ENCODE measurements at places on chromosomes 7 and 10. TPM values are rescaled to one million over a fixed set of nuclear protein-coding genes. Genes with fewer than 3 reads are reported as not detected.
A peak's percentile ranks its signal among the peaks of the same experiment; 100 is the strongest.

- DNase-seq = no peak
Measured at GRCh38 chr7:105399043-105399725, 10.5 kb upstream of the SRPK2 start.

ZNF853 gene
- 15.7 TPM for polyA plus RNA-seq

GRCh38 chr7:142813226-142813625 lies 41.6 kb upstream of the EPHB6 start:
- no peak for DNase-seq

- no peak for DNase-seq
Measured at GRCh38 chr10:79026806-79027146, 42.0 kb upstream of the ZMIZ1 start.

- no peak for DNase-seq
Measured at GRCh38 chr7:95104739-95105138, 197.3 kb downstream of the PPP1R9A start.

LOXL4 gene
- 4.9 TPM for polyA plus RNA-seq

GRCh38 chr10:17599089-17599488 lies 18.1 kb downstream of the HACD1 start:
- DNase-seq = no peak

GRCh38 chr7:78073609-78074382 lies 275.2 kb downstream of the PHTF2 start:
- DNase-seq = no peak

- DNase-seq = no peak
Measured at GRCh38 chr10:79411546-79412495, 33.6 kb downstream of the ZCCHC24 start.

DNA sequence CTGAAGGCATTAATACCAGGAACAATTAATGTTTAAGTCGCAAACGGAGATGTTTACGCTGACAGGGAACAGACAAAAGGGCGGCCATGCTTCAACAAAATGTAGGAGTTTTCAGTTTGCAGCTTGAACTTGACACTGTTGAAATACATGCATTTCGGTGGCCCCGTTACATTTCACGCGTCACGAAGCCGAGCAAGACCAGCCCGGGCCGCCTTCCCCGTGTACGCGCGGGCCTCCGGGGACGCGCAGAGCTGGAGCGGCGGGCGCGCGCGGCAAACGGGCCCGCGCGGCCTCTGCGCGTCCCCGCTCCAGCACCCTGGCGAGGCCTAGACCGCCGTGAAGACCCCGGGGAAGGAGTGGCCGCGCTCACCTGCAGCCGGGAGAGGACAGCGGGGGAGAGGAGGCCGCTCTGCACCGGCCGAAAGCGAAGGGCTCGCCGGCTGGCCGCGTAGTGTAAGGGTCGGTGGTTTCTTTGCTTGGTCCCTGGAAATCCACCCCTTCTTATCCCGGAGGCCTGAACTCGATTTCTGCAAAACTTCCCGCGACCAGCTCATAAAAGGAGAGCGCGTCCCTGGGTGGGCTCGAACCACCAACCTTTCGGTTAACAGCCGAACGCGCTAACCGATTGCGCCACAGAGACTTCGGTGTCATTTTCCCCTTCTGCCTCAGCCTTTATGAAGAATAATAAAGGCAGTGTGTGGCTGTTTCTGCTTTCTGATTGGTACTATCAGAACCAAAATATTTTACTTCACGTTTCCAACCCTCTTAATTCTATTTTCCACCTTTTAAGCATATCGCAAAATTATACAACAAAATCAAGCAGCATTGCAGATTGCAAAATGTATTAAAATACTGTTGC lies 11.4 kb upstream of the EBLN1 start:
- DNase-seq = peak; percentile 86

All from left renal cortex interstitium (tissue), 4 donors.